ENCODE measurements at places on chromosomes 4 and X.

DNA sequence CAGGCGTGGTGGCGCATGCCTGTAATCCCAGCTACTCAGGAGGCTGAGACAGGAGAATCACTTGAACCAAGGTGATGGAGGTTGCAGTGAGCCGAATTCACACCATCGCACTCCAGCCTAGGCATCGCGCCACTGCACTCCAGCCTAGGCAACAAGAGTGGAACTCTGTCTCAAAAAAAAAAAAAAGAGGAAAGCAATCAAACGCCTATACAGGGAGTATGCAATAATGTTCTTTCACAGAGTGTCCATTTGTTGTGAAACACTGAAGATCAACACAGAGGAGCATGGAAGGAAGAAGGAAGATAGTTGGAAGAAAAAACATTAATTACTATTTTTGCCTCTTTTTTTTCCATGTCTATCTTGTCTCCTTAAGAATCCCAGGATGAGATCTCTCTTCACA lies 113.4 kb downstream of the FBXO8 start:
- no peak for DNase-seq

DNA sequence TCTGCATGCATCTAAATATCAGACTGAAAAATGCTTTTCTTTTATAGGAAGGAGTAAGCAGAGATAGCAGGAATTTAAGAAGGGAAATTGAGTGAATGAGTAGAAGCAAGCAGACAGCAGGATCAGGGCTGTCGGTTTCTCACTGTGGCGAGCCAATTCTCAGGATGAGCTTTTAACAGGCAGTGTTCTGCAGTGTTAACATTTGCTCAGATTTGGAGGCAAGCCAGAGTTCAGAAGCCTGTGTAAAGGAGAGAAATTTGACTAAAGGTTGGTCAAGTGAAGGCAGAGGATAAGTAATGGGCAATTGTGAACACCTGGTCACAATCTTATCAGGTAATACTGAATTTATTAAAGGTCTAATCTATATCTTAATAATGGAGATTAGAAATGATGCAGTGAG lies 133.3 kb upstream of the MAGEB16 start:
- no peak for DNase-seq

DNA sequence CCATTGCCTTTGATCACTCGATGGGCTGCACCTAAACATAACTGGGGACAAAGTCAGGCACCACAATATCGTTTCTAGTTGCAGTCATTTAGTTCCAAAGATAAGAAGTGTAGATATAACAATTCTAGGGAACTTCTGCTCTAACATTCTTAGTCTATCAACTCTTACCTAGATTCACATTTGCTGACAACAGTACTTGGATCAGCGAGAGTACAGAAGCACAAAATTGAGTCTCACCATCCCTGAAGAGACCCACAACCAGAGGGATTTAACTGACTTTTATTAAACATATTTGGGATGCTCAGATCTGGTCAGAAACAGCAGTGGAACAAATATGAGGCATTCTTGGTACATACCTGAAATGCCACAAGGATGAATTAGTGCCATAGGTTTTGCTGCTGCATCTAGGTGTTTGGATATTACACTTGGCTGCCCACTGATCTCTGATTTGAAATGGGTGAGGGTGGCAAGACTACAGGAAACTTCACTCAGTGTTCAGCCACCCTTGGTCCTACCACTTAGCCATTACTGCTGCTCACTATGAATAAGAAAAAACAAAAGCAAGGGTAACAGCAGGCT lies 28.9 kb upstream of the HUWE1 start:
- DNase-seq, result no peak

- DNase-seq, result no peak
Observed at GRCh38 chr4:68349279-68349648, 626 bp downstream of the YTHDC1 start.

- DNase-seq, result no peak
Observed at GRCh38 chrX:65879977-65880799, 159.7 kb downstream of the VSIG4 start.

DNA sequence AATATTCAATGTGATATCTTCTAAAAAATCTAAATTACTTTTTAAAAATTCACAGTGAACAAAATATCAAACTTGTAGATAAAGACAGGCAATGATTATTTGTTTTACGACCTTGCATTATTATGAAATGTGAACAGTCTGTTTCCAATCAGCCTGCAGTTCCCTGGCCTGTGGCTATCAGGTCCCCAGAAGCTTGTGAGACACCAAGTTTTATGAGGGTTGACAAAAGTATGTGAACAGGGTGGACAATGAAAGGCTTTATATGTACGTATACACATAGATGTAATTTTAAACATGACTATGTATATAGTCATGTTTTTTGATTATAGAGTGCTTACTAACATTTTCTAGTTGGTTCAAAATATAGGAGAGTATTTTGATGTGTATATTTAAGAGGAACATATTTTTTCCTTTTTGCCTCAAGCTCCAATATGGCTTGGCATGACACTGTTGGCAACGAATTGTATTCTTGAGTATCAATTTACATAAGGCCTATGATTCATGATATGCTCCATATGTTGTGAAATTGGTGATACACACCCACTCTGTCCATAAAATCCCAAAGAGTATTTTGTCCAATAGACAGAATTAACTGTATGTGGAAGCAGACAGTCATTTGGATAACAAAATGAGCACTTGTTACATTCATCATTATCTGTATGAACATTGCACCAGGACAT lies 55.7 kb downstream of the BTC start:
- DNase-seq, result no peak

DNA sequence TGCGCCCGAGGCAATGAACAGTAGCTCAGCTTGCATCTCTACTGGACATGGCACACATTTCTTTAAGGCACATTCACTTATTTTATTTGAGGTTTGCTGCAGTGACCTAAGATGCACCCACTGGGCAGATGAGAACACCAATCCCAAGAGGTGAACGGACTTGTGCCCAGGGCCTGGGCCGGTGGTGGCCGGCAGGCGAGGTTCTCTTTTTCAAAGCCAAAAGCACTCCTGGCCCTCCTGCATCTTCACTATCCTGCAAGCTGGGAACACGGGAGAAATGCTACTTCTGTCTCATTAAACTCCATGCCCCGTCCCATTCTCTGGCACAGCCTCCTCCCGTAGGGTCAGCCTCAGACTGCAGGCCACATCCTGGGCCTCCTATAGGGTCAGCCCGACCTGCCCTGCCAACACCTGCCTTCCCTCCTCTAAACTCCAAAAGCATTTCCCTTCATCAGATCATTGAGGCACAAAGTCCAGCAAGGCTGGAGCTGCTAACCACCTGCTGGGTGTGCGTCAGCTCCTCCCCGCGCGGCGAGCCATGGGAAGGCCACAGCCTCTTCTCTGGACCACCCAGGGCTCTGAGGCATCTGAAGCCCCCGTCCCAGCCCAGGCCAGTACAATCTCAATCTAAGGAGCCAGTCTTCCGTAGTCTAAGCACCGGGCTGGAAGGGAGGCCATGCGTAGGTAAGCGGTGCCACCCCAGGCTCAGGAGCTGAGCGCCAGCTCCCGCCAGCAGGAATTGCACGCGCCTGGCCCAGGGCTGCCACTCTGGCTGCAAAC lies 166.1 kb downstream of the AFAP1 start:
- no peak for DNase-seq

All from CD4-positive, alpha-beta T cell treated with Interleukin-6 at 100 ng/mL for 8 hours (primary cell).